ENCODE measurements at places on chromosomes 16 and 17.

- no peak for DNase-seq
Observed at GRCh38 chr16:68136515-68136914, 51.3 kb downstream of the NFATC3 start.

GRCh38 chr16:56211435-56211981, 20.2 kb downstream of the GNAO1 start:
- DNase-seq: peak; percentile 38

DNA sequence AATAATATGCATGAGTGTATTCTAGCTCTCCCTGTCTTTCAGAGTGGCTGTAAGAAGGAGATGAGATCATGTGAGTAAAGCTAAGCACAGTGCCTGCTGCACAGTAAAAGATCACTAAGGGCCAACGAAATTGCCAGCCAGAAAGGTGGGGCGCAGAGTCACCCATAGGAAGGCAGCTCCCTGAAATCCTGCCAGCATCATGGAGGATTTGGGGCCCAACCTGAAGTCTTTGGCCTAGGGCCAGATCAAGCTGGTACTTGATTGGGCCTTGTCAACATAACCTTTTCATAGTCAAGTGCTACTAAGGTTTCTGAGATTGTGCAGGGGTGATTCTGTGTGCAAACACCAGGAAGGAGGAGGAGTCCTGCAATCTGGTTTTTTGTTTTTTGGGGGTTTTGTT, 16.5 kb downstream of the SCNN1B start:
- no peak for DNase-seq

- no peak for DNase-seq
Observed at GRCh38 chr17:80942423-80943345, 49.0 kb upstream of the CHMP6 start.

GRCh38 chr16:85413691-85414663, 199.1 kb upstream of the GSE1 start:
- DNase-seq: no peak

- DNase-seq: no peak
Observed at GRCh38 chr17:55037828-55038227, 69.3 kb downstream of the STXBP4 start.

GRCh38 chr17:30244853-30245385, 9.4 kb upstream of the SLC6A4 start:
- DNase-seq: no peak

DNA sequence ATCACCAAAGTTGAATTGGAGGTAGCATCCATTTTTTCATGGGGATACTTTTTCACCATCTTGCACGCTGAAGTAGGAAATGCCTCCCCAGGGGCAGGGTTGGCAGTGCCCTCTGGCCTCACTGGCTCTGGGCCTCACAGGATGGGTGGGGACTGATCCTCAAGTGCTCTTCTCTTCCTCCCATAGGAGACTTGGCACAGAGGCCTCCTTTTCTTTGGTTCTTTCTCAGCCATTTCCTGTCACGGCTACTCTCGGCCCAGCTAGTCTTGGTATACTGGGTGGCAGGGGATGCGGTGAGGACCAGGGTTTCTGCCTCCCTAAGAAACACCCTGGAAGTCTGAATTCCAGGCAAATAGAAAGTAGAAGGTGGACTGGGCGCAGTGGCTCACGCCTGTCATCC, 58.2 kb downstream of the PECAM1 start:
- peak; percentile 29 for DNase-seq
